ENCODE measurements at places on chromosomes 5 and 9. TPM values are rescaled to one million over a fixed set of nuclear protein-coding genes. Genes with fewer than 3 reads are reported as not detected.

SCGB3A2 gene
- polyA plus RNA-seq: 0.73 TPM

MYO10 gene
- polyA plus RNA-seq: 43.8 TPM

DHX29 gene
- 47.6 TPM for polyA plus RNA-seq

CFAP90 gene
- 4.5 TPM for polyA plus RNA-seq

SEC24A gene
- 23.7 TPM for polyA plus RNA-seq

CD14 gene
- polyA plus RNA-seq: 5.6 TPM

ANKRD18B gene
- 0.86 TPM for polyA plus RNA-seq

TNFSF8 gene
- 0.27 TPM for polyA plus RNA-seq

CDH10 gene
- polyA plus RNA-seq: 7.7 TPM

SEMA5A gene
- 46.3 TPM for polyA plus RNA-seq

NRARP gene
- 5.1 TPM for polyA plus RNA-seq

CARD6 gene
- polyA plus RNA-seq: 3.1 TPM

SARDH gene
- 9.6 TPM for polyA plus RNA-seq

TMEM215 gene
- polyA plus RNA-seq: 0.12 TPM

Measured in left kidney (tissue), 8 donors.